A673 (cell line): ENCODE measurements at places on chromosomes 3 and 15. TPM values are rescaled to one million over a fixed set of nuclear protein-coding genes. Genes with fewer than 3 reads are reported as not detected.
A peak's percentile ranks its signal among the peaks of the same experiment; 100 is the strongest.

GRCh38 chr3:107508331-107508730 lies 14.4 kb upstream of the BBX start:
- no peak for DNase-seq

GRCh38 chr3:4738737-4739274 lies 240.4 kb upstream of the BHLHE40 start:
- no peak for DNase-seq

DNA sequence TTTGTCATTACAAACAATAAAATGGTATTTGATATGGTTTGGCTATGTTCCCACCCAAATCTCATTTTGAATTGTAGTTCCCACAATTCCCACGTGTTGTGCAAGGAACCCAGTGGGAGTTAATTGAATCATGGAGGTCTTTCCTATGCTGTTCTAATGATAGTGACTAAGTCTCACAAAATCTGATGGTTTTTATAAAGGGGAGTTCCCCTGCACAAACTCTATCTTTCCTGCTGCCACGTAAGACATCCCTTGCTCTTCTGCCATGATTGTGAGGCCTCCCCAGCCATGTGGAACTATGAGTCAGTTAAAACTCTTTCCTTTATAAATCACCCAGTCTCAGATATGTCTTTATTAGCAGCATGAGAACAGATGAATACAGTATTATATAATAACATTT lies 15.4 kb upstream of the AADAC start:
- no peak for DNase-seq

DNA sequence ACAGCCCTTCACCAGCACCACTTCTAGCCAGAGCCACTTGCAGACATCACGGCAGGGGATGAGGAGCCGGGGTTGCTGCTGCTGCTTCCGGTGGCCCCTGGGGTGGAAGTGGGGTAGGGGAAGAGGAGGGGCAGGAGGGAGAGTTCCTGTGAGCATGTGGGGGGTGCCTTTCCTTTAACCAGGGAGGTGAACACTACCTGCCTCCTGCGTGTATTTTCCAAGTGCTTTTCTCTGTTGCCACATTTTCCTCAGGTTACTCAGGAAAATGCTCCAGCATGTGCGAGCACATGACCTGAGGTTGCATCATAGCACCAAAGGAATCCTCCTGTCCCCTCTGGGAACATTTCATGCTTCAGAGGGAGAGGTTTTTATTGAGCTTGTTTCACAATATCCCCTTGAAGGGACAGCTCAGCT lies 12.2 kb upstream of the SACM1L start:
- peak; percentile 30 for DNase-seq

The TRH gene
- total RNA-seq: not detected in 2 replicates

DNA sequence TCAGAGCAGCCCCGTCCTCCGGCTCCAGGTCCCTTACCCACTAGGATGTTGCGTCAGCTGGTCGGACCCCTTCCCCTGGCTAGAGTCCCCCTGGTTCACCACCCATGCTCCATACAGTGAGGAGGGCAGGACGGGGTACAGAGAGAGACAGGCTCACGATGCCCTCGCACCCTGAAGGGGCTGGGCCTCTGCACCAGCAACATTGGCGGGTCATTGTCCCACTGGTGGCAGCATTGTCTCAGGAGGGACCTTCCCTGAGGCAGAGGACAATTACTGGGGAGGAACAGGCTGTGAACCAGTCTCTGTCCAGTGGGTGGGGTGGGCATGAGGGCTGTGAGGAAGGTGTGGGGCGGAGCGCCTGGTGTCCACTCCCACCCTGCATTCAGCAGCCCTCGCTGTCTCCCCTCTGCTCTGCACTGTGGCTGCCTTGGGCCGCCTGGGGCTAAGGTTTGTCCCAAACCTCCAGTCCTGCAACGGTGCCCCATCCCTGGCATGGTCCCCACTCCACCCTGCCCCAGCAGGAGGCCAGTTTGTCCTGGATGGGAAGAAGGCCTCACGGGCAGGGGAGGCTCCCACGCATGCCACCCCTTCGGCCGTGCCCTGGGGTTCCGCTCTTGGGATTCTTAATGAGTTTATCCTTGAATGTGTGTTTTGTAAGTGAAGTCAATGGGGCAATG lies 48.0 kb upstream of the KLF13 start:
- no peak for DNase-seq

DNA sequence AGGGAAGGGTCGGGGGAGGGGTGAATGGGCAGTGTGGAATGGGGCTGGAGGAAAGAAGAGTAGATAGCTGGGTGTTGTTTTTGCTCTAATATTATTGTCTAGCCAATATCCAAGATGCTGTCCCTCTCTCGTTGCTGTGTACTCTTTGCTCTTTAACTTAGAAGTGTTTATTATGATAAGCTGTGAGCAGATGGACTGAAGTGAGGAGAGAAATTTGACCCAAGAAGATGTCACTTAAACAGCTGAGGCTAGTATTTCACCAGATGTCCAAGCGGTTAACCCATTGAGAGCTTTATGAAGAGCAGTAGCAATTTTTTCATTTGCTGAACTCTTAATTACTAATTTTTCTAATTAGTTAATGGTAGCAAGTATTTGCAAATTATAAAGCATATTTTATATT lies 212.2 kb upstream of the TP63 start:
- no peak for DNase-seq

GRCh38 chr3:66442254-66443117 lies 58.3 kb downstream of the LRIG1 start:
- DNase-seq: peak; percentile 65

- DNase-seq: no peak
Measured at GRCh38 chr15:98241032-98241554, 280.6 kb downstream of the ARRDC4 start.

DNA sequence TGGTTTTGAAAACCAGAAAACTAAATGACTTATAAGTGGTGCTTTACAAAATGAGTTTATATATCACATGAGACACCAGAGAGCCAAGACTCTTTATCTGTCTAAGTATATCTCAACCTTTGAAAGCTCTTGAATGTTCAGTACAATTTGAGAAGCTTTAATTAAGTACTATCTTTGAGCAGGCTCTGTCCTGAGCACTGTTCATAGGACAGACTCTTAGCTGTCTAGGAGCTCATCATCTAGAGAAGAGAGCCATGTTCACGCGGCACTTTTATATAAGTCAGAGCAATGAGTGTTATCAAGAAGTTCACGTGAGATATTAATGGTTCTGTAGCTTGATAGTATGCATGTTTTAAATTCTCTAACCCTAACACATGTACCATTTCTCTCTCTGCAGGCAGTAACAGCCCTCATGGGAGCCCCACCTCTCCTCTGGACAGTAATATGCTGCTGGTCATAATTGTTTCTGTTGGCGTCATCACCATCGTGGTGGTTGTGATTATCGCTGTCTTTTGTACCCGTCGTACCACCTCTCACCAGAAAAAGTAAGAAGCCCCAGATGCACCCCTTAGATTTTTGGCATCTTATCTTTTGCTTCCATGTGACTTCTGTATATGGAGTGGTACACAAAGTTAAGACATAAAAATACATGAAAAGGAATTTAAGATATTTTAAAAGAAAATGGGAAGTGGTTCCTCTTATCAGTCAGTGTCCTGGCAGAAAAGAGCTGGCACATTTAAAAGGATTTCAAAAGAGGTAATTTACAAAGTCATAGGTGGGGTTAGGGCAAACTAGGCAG lies 86.0 kb downstream of the HCN4 start:
- no peak for DNase-seq

DNA sequence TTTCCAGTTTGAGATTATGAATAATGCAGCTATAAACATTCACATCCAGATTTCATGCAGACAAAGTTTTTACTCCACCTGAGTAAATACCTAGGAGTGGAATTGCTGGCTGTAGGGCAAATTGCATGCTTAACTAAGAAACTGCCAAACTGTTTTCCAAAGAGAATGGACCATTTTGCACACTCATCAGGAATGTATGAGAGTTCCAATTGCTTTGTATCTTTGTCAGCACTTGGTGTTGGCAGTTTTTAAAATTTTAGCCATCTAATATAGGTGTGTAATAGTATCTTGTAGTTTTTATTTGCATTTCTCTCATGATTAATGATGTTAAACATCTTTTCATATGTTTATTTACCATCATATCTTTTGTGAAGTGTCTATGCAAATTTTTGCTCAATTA lies 40.6 kb upstream of the TRIM59 start:
- no peak for DNase-seq

- DNase-seq: no peak
Measured at GRCh38 chr3:119235151-119235550, 5.5 kb downstream of the B4GALT4 start.

GRCh38 chr15:89530976-89531375 lies 34.6 kb upstream of the RHCG start:
- no peak for DNase-seq

GRCh38 chr15:80157215-80157614 lies 4.4 kb downstream of the FAH start:
- no peak for DNase-seq

DNA sequence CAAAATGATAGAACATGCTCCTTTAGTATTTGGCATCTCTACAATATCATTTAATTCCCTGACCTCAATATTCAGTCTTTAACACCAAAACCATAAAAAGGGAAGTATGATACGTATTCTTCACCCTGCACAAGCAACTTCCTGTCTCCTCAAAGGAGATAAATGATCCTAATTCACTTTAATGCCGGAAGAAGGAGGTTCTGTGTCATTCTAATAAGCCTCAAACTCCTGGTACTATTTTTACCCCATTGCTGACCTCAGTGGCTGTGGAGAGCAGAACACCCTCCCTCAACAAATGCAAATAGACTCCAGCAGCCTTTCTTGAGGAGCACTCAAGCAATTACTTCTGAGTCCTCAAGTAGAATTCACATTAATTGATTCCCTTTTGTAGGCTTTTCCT lies 173.3 kb downstream of the TMEM108 start:
- peak; percentile 90 for DNase-seq

The TMEM212 gene
- not detected in 2 replicates for total RNA-seq

The ADGRG7 gene
- total RNA-seq: 2.4 and 2.7 TPM in 2 replicates

GRCh38 chr15:95946241-95946640 lies 384.3 kb upstream of the NR2F2 start:
- no peak for DNase-seq

DNA sequence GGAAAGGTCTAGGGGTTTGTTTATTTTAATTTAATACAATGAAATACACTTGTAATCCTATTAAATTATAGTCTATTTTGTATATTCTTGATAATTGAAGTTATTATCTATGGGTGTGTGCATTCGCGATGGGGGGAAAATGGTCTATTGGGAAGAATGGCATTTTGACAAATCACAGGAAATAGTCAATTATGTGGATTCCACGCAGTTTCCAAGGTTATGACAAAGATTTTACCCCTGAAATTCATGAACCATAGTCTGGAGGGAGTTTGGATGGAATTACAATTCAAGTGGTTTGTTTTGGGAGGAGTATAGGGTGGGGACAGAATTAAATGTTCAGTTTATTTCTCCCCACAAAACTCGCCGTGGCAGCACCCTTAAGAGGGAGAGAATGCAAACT lies 66.5 kb downstream of the RBMS3 start:
- DNase-seq: peak; percentile 89

The IGSF10 gene
- 10.5 and 13.6 TPM in 2 replicates for total RNA-seq

- DNase-seq: no peak
Measured at GRCh38 chr3:194879126-194879877, 193.6 kb downstream of the FAM43A start.

GRCh38 chr15:40593165-40593564 lies 884 bp upstream of the KNL1 start:
- DNase-seq: no peak

DNA sequence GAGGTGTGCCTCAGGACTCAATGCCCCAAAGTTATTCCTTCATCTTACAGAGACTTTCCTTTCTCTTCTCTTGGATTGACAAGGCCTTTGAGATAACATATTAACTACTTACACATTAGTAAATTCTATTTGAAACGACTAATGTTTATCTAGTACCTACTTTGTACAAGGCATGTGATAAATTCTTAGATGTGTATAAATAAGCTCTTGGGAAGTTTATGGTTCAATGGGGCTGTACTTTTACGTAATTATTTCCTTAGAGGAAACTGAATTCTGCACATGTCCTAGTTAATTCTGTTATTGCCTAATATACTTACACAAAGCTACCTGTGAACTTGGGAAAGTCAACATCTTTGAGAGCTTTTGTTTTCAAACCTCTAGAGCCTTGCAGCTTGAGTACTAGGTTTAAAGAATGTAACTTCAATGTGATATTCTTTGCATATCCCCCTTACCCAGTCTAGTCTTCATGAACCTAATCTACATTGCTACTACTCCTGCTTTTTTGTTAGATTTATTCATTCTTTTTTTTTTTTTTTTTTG lies 58.5 kb upstream of the RAP2B start:
- DNase-seq: no peak

DNA sequence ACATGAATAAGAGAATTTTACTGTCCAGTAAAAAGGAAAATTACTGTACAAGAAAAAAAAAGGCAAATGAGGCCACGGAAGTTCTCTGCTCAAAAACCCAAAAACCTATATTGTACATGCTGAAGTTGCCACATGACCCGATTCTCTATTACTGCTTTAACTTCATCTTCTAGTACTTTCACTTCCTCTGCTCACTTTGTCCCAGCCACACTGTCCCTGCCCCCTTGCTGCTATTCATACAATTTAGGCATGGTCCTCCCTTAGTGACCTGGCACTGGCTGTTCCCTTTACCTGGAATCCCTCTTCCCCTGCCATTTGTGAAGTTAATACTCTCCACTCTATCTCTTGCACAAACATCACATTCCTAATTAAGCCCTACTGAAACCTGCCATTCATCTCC lies 457.4 kb downstream of the MAGI1 start:
- no peak for DNase-seq

GRCh38 chr3:159039286-159039685 lies 237.4 kb downstream of the MFSD1 start:
- no peak for DNase-seq

GRCh38 chr3:79018265-79018664 lies 749.5 kb downstream of the ROBO1 start:
- DNase-seq: no peak

DNA sequence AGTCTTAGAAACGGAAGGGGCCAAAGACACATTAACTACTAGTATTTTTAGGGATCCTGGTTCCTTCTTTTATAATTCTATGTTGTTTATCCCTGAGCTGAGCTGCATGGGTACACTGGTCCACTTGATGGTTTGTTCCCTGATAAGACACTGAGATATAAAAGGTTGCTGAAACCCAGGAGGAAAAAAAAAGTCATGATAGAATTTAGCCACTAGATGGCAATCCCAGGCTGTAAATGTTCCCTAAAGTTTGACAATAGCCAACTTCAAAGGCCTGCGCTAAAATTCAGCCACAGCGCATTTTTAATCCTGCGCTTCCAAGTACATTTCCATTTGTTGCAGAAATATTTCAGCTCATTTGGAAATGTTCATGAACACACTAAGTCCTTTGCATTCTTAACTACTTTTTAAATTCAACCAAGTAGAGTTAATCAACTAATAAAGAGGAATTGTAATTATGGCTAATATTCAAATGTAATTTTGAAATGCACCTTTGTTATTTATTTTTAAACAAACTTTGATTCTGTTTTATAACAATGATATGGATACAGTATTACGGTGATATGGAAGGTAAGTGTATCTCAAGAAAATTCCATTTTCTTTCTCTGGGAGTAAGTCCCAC lies 249.3 kb upstream of the FEZF2 start:
- peak; percentile 48 for DNase-seq

- no peak for DNase-seq
Measured at GRCh38 chr3:36652104-36652503, 112.2 kb downstream of the DCLK3 start.

GRCh38 chr3:142281474-142281873 lies 56.1 kb upstream of the GK5 start:
- no peak for DNase-seq
